ENCODE measurements at places on chromosomes 6 and 20. TPM values are rescaled to one million over a fixed set of nuclear protein-coding genes. Genes with fewer than 3 reads are reported as not detected.

The EDN3 gene
- 0.17 TPM for total RNA-seq

The NRSN1 gene
- not detected for total RNA-seq

The RIPOR2 gene
- total RNA-seq, result 4.2 TPM

The PTPRT gene
- not detected for total RNA-seq

The WASF1 gene
- 0.75 TPM for total RNA-seq

The HLA-DQA1 gene
- 17.6 TPM for total RNA-seq

Measured in heart left ventricle (tissue), 16 donors.